ENCODE measurements at places on chromosomes 16 and 17. TPM values are rescaled to one million over a fixed set of nuclear protein-coding genes. Genes with fewer than 3 reads are reported as not detected.
A peak's percentile ranks its signal among the peaks of the same experiment; 100 is the strongest.

GRCh38 chr16:73473713-73474112, 425.8 kb upstream of the ZFHX3 start:
- no peak for DNase-seq

GRCh38 chr17:19244357-19244756, 7.2 kb downstream of the EPN2 start:
- no peak for DNase-seq

- no peak for DNase-seq
Measured at GRCh38 chr16:3841729-3842508, 38.6 kb downstream of the CREBBP start.

GRCh38 chr17:47857551-47858455, 6.8 kb upstream of the SP6 start:
- no peak for DNase-seq

DNA sequence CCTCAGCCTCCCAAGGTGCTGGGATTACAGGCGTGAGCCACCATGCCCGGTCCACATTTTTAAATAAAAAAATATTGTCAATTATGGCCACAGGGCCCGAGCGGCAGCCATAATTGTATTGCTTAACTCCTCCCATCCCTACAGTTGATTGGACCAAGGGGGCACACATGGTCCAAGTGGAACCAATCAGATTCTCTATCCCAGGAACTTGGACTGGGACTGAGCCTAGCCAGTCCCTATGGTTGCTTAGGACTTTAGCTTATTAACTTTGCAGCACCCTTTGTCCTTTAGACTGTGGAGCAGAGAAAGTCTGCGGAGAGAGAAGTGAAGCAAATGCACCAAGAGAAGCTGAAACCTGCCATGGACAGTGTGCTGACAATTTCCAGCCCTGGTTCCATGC, 5.5 kb upstream of the RDM1 start:
- DNase-seq: peak; percentile 39

Gene SRSF1
- 159 TPM for total RNA-seq

DNA sequence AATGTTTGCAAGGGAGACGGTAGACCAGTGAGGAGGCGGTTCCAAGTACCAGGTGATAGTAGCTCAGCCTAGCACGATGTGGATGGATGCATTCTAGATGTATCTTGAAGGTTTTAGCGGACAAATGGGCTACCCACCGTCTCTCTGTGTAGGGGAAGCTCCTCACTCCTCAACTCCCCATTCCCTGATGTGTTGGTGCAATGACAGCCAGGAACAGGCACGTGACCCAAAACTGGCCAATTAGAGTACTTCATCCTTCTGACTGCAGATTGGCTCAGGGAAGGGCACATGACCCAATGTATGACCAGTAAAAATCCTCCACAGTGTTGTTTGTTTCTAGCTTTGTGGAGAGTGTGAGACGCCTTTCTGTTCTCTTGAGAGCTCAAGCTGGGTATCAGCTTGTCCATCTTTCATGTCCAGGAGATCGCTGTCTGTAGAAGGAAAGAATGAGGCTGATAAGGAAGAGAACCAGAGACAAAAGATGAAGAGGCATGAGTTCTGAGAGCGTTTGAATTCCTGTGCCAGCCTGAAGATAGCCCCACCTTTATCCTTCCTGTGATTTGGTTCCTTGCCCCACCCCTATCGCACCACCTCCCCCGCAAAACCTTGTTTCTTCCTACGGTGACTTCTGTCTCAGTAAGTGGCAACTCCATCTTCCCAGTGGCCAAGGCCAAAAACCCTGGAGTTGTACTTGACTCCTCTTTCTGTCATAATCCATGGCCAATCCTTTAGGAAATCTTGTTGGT, 2.3 kb upstream of the BORCS6 start:
- DNase-seq: peak; percentile 95

Gene CACNB1
- 18.1 TPM for total RNA-seq

- DNase-seq: no peak
Measured at GRCh38 chr16:16124438-16124837, 98.9 kb downstream of the ABCC6 start.

- DNase-seq: no peak
Measured at GRCh38 chr17:8744086-8744785, 400 bp downstream of the CCDC42 start.

- DNase-seq: no peak
Measured at GRCh38 chr17:3657588-3657869, 10.8 kb downstream of the TAX1BP3 start.

Gene BMERB1
- total RNA-seq: 63.1 TPM

Gene GLIS2
- total RNA-seq: 6.7 TPM

DNA sequence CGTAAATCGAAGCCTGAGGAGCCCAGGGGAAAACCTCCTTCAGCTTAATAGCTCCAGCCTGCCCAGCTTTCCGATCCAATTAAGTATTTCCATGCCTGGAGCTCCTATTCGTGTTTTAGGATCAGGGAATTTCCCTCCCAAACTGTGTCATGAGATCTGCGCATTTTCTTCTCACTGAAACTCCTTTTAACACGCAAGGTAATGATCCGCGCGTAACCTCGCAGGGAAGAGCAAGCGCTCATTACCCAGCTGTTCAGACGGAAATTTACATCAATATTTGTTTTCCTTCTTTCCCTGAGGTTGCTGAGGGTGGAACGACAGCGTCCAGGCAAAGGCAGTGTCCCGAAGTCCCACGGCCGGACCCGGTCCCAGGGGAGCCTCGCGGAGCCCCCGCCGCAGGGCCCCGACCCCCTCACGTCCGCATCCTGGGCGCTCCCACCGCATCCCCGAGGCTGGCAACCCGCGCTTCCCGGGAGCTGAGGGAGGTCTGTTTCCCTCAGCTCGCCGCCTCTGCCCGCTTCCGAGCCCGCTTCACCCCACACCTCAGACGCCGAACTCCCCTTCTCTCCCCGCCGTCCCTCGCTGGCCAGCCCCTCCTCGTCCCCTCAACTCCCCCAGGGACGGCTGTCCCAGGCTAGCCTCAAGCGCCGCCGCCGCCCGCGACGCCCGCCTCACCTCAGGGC, 415 bp downstream of the ABCA5 start:
- no peak for DNase-seq

Gene SEPTIN12
- total RNA-seq: 68.1 TPM

DNA sequence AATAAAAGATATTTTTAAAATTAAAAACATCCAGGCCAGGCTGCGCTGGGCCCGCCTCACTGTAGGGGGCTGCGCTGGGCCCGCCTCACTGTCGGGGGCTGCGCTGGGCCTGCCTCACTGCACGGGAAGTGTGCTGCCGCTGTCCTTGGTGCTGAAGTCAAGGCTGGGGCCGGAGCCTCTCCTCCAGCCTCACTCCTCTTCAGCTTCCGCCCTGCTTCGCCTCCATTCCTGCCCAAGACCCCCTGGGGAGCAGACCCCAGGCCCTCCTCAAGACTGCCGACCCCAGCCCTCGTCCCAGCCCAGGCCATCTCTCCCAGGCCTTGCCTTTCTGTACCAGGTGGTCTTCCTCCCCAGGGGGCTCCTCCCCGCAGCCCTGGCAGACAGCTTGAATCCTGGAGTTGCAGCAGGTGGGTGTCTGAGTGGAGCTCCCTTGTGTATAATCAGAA, 26.2 kb downstream of the ENDOV start:
- DNase-seq: peak; percentile 67

- no peak for DNase-seq
Measured at GRCh38 chr17:16935786-16936185, 36.1 kb downstream of the TNFRSF13B start.

Gene MYH8
- 0.39 TPM for total RNA-seq

- DNase-seq: no peak
Measured at GRCh38 chr16:18945233-18945632, 19.0 kb upstream of the SMG1 start.

GRCh38 chr16:29306943-29307597, 99.4 kb downstream of the NPIPB11 start:
- DNase-seq: no peak

Measured in testis (tissue), 5 donors.